Right cardiac atrium (tissue), 5 donors: ENCODE measurements at places on chromosomes 6 and 20. TPM values are rescaled to one million over a fixed set of nuclear protein-coding genes. Genes with fewer than 3 reads are reported as not detected.

DNA sequence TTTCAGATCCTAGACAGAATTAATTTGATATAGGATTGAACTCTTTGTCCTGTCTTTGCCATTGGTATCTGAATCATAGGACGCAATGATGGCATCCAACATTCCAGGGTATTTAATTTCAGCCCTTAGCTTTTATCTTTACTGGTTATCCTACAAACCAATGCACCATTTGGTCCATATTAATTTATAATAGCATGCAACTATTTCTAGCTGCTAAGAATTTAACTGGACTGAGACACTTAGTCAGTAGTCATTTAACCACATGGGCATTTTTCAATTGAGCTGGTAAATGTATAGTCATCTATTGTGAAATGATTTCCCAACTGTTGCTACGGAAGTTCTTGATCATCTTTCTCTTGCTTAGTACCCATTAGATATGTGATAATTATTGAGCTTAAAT lies 141.1 kb downstream of the CD164 start:
- no peak for DNase-seq

GRCh38 chr6:31858707-31859106 lies 3.9 kb downstream of the NEU1 start:
- DNase-seq: no peak

- no peak for DNase-seq
These were observed 345.2 kb downstream of the ZFAND3 start for GRCh38 chr6:38164671-38165108.

GRCh38 chr6:88368071-88368787 lies 202.1 kb upstream of the CNR1 start:
- DNase-seq: no peak

GRCh38 chr6:122365775-122366403 lies 33.6 kb upstream of the HSF2 start:
- no peak for DNase-seq

DNA sequence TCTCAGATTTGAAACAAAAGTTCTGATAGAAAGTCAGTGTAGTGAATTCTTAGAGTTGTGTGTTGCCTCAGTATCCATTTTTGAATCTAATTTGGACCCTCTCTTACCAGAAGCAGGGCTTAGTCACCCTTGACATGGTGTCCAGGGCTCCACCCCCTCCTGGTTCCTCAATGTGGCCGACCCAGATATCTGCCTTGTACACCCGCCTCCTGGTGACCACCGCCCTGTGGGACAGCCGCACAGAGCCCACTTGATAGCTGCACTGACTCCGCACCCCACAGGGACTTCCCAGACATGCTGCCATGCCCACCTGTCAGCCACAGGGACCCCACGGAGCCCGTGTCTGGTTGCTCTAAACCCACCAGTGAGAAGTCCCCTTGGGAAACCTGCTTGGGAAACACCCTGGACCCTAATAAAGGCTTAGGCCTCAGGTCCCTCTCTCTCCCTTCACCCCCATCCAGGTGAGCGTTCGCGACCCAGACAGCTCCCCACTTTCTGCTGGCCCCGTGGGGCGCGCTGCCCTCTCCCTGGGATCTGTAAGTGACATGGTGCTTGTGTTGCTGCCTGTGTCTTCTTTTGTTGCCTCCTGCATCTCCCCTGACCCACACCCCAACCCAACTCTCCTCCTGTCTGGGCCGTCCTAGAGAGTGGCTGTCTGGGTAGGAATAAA lies 47.2 kb upstream of the SYNDIG1 start:
- no peak for DNase-seq

Gene THBD
- total RNA-seq: 15.4 TPM
